Lung microvascular endothelial cell (primary cell): ENCODE measurements at places on chromosomes 3 and 15. TPM values are rescaled to one million over a fixed set of nuclear protein-coding genes. Genes with fewer than 3 reads are reported as not detected.

The GABRA5 gene
- total RNA-seq = not detected in 2 replicates

The CSTA gene
- not detected in 2 replicates for total RNA-seq

The ACP3 gene
- total RNA-seq = not detected in 2 replicates

The GNB4 gene
- total RNA-seq = 49.0 and 49.2 TPM in 2 replicates

The OR5H2 gene
- not detected in 2 replicates for total RNA-seq

The PPP1R14D gene
- total RNA-seq = not detected in 2 replicates

The SERINC4 gene
- total RNA-seq = not detected in 2 replicates

The SLC2A2 gene
- total RNA-seq = not detected in 2 replicates

The AEN gene
- 36.4 and 37.5 TPM in 2 replicates for total RNA-seq

The NPAP1 gene
- total RNA-seq = not detected in 2 replicates

The CCRL2 gene
- total RNA-seq = 0.40 and 2.6 TPM in 2 replicates

The STAC gene
- 0.40 and 2.6 TPM in 2 replicates for total RNA-seq

- no peak for DNase-seq
Measured at GRCh38 chr3:42670670-42671069, 14.7 kb upstream of the KLHL40 start.

DNA sequence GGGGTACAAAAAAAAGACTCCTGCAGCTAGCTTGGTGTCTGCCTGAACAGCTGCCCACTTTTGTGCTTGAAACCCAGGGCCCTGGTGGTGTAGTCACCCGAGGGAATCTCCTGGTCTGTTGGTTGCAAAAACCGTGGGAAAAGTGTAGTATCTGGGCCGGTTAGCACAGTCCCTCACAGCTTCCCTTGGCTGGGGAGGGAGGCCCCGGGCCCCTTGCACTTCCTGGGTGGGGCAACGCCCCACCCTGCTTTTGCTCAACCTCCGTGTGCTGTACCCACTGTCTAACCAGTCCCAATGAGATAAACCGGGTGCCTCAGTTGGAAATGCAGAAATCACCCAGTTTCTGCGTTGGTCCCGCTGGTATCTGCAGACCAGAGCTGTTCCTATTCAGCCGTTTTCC, 211.7 kb upstream of the ZPLD1 start:
- no peak for DNase-seq

DNA sequence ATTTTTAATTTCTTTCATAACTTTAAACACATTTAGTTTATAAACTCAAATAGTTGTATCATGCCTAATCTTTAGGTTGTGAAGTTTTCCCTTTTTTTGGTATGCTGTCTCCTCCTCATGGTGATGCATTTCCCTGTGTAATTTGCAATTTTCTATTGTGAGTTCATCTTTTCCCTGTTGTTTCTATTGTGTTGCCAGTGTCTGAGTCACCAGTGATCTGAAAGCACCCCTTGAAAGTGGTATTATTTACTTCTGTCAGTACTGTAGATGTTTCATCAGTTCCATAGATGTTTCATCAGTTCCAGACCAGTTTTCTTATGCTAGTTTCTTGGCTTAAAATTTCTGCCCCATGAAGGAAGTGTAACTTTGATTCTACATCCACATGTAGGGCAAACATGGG, 80.6 kb downstream of the OXSM start:
- DNase-seq = no peak

DNA sequence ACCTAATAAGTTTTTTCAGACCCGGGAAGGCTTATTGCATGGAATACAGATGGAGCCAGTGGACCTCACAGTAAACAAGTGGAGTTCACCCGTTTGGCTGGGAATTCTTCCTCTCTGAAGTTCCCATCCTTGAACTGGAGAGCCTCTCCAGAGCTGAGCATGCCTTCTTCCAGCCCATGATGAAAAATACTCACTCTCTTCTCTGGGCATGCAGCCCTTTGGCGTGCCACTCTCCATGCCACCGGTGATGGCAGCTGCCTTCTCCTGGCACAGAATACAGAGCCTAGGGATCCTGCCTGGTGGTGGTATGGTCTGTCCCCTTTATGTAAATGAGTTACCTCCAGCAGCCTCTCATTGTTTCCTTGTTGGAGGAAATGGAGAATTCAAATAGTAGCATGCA, 150.8 kb downstream of the LEKR1 start:
- no peak for DNase-seq

DNA sequence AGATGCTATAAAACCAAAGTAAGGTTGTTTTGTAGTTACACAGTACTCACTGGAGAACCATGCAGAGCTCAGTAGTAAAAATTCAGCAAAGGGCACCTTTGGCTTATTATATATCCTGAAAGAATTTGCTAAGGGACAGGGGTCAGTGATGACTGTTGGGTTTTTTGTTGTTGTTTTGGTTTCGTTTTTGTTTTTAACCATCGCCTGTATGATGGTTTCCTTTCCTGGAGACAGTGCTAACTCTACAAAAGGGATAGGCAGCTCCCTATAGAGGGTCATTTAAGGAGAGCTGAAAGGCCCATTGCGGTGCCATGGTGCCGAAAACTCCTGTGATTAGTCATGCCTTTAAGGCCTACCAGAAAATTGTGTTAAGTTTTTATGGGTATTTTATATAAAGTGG, 118.2 kb upstream of the GOLIM4 start:
- peak; percentile 24 for DNase-seq

DNA sequence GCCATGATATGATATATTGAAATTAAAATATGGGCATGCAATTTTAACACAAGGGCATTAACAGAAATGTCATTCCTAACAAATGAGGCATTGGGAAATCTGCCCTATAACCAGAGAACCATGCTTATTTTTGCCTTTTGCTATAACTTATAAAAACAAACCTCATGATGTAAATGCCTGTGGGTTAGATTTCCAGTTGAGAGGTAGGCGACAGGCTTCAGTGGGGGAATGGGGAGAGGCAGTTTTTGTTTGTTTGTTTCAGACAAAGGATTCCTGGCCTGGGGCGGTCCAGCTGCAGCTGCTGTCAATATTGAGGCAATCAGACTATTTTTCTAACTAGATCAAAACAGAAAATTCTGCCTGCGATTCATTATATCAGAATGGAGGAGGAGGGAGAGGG, 490.4 kb upstream of the CFAP20DC start:
- DNase-seq = no peak

- DNase-seq = no peak
Measured at GRCh38 chr3:195034541-195034940, 236.4 kb downstream of the XXYLT1 start.

GRCh38 chr15:69591905-69592508, 139.4 kb downstream of the RPLP1 start:
- DNase-seq = no peak

DNA sequence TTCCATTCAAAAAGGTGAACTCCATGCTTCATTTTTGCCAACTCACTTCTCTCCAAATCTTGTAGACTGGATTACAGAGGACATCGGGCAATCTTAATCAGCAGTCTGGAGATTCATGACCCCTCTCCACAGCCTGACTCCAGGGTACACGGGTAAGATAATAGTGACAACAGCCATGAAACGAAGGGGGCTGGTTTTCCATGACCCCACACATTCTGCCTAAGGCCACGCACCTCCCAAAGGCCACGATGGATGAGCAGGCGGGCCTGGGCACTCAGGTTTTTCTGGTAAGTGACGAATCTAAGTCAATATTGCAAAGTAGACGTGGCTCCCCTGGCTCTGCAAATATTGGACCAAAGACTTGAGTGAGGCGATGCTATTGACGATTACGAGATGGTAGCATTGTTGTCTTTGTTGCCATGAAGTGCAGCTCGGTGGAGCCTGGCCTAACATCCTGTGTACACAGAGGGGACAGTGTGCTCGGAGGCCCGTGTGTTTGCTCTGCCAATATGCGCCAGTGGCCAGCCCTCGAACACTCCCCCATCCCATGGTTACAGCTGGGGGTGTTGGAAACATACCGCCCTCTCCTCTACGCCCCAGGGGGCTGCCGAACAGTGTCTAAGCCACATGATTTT, 119.1 kb downstream of the OPA1 start:
- no peak for DNase-seq

DNA sequence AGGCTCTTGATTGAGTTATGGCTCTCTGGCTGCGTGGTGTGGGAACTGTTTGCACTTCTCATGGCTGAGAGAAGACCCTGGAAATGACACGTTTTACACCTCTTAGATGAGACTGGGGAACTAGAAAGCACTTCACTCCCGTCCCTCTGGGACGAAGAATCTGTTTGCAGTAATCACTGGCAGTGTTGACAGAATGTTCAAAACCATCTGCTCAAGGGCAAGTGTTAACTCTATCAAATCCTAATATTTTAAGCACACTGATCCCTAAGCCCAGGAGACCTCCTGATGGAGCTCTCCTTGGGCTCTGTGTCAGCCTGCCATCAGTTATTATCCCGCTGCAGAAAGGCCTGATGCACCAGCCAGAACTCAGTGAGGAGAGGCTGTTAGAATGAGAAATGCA, 323.8 kb upstream of the DNAJC19 start:
- DNase-seq = no peak

- DNase-seq = no peak
Measured at GRCh38 chr15:63572749-63573464, 24.3 kb upstream of the FBXL22 start.

DNA sequence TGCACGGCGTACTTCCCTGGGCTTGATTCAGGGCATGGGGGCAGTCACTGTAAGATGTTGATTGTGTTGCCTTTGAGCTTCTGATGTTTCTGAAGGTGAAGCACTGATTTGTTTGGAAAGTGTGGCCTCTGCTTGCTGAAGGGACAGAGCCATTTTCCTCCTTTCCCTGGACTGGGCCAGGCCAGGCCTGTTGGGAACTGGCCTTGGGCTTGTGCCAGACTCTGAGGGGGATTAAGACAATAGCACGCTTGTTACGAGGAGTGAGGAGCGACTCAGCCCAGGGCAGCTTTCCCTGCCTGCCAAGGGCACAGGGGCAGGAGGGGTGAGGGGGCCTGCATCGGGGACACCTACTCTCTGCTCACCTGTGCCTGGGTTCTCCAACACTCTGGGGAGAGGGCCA, 42.9 kb downstream of the LINGO1 start:
- no peak for DNase-seq

DNA sequence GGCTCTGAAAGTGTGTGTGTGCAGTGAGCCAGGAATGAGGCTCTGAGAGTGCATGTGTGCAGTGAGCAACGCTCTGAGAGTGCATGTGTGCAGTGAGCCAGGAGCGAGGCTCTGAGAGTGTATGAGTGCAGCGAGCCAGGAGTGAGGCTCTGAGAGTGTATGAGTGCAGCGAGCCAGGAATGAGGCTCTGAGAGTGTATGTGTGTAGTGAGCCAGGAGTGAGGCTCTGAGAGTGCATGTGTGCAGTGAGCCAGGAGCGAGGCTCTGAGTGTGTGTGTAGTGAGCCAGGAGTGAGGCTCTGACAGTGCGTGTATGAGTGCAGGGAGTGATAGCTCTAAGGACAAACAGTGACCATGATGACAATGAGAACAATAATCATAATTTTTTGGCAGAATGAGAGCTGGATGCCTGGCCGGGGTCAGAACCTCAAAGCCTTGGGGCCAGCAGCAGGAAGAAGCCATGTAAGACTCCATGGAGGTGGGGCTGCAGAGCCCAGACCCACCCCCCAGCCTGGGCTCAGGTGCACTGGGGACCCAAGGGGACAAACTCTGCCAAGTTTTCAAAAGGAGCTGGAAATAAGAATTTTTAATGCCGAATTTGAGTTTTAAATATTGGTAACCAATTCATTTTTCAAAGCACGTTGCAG, 85.7 kb upstream of the PRR20G start:
- no peak for DNase-seq

DNA sequence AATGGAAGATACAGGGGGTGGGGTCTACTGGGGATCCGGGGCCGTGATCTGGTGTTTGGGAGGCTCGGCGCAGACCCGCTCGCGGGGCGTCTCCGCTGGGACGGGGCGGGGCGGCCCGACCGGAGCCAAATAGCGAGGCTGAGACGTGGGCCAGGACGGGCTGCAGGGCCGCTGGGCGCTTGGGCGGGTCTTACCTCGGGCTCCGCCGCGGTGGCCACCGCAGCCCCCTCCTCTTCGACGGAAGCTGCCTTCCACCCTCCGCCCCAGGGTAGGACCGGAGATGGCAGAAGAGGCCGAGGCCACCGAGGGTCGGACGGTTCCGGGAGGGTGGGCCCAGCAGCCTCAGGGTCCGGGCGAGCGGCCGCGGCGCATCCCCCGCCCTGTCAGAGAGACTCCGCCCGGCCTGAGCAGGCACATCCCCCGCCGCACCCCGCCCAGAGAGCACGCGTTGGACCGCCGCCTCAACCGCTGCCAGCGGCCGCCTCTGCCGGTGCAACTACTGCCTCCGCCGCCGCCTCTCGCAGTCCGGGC, 399 bp downstream of the MYO9A start:
- no peak for DNase-seq

GRCh38 chr15:82943176-82943575, 9.3 kb downstream of the HOMER2 start:
- no peak for DNase-seq

- no peak for DNase-seq
Measured at GRCh38 chr3:5053021-5053831, 68.9 kb upstream of the ARL8B start.

GRCh38 chr3:105822171-105823123, 46.4 kb downstream of the CBLB start:
- no peak for DNase-seq

DNA sequence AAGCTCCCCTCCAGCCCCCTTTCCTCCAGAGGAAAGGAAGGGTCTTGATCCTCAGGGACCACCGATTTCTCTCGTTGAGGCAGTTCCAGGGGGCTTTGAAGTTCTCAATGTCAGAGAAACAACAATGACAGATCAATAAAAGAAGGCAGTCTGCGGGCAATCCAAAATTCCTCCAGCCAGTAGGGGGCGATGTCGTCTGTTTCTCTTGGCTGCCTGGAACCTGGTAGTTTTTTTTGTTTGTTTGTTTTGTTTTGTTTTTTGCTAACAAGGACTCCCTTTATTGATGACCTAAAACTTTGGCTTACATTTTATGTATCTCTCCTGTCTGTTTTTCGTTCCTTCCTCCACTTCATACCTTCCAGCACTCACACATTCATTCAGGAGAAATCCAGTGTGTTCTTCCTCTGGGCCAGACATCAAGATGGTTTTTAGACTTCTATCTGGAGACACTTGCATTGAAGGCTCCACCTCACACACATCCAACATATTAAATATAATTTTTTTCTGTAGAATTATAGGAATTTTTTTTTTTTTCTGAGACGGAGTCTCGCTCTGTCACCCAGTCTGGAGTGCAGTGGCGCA, 276.6 kb downstream of the RPLP1 start:
- peak; percentile 46 for DNase-seq

GRCh38 chr3:153026026-153026425, 136.0 kb upstream of the RAP2B start:
- DNase-seq = peak; percentile 61
